ENCODE measurements at places on chromosomes 7 and 10.

DNA sequence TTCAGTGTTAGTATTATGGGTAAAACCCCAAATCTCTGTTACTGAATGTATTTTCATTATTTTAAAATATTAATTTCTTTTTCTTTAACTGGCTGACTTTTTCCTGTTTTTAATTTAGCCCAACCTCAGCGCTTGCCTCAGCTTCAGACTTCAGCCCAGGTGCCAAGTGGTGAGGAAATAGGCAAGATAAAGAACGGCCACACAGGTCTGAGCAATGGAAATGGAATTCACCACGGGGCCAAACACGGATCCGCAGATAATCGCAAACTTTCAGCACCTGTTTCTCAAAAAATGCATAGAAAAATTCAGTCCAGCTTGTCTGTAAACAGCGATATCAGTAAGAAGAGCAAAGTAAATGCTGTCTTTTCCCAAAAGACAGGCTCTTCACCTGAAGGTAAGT, 57.5 kb downstream of the MDFIC start:
- DNase-seq = no peak

GRCh38 chr10:122993797-122994336, 13.7 kb downstream of the PSTK start:
- no peak for DNase-seq

- no peak for DNase-seq
These were observed 33.3 kb downstream of the PKD1L1 start for GRCh38 chr7:47914717-47915615.

- no peak for DNase-seq
These were observed 169.2 kb upstream of the SEMA3A start for GRCh38 chr7:84363741-84364140.

GRCh38 chr10:23095966-23096801, 805 bp downstream of the MSRB2 start:
- DNase-seq = peak; percentile 56

DNA sequence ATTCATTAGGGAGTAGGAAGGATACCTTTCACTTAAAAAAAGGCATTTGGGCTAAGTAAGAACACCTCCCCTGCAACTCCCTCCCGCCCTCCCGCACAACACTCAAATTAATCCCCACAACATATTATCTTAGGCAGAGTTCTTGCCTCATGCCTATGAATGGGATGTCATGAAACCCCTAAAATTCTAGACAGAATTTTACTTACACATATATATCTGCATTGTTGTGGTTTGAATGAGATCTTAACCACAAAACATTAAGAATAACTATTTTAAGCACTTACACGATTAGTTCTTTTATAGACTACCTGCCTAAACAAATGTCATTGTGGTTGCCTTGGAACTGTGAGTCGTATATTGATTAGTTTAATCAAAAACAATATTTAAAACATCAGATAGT, 4.5 kb upstream of the ITGB1 start:
- no peak for DNase-seq

GRCh38 chr10:5538892-5539651, 14.3 kb downstream of the CALML3 start:
- DNase-seq = no peak

- peak; percentile 45 for DNase-seq
These were observed 27.7 kb upstream of the NRBF2 start for GRCh38 chr10:63105225-63106110.

GRCh38 chr10:96153070-96153469, 23.0 kb downstream of the ZNF518A start:
- no peak for DNase-seq

DNA sequence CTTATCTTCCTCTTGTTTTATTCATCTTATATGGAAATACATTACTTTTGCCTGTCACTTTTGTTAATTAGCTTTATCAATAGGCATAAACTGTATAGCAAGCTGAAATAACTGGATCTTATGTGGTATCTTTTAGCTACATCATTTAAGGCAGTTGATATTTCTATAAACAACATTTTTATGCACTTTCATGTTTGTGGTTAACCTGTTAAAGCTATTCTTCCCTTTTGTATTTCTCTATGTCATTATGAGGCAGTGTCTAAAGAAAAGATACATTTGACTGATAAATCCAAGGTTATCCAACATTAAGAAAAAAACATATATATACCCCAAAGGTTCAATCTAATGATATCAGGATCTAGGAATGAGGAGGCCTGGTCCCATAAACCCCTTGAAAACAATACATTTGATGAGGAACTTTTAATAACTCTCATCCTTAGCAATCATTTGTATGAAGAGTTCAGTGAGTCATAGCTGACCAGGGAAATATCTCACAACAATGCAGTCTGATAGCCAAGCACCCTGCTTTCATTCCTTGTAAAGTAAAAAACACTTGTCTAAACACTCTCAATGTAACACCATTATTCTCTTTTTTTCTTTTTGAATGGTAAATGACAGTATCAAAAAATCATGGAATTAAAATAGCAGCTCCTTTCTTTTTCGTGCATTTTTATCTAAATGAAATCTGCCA, 300.9 kb downstream of the NEBL start:
- DNase-seq = no peak

DNA sequence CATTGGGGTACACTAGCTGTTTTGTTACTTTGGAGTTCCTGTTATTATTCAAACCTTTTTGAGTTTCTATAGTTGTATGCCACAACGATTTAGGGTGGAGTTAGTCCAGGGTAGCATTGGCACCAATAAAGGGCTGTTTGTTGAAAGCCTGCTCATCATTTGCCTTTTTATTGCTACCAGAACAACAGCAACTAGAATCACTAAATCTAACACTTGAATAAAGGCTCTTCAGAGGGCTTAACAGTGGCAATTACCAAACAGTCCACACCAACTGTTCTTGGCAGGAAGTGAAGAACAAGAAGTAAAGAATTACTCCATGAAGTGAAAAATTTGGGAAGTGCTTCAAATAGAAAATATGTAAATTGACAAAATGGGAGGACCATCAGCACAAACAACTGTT, 621.4 kb downstream of the PHTF2 start:
- no peak for DNase-seq

DNA sequence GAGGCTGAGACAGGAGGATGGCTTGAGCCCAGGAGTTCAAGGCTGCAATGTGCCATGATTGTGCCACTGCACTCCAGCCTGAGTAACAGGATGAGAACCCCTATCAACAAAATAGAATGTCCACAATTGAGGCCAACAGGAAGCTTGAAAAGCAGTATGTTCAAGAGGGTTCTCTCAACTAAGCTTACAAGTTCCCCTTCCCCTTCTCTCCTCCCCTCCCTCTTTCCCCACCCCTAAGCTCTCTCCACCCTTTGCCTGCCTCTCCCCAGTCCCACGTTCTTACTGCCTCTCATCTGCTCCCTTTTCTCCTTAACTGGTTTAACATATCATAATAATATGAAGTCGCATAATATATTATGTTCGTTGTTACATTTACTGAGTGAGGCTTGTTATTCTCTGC, 35.4 kb downstream of the KIAA1549 start:
- no peak for DNase-seq

DNA sequence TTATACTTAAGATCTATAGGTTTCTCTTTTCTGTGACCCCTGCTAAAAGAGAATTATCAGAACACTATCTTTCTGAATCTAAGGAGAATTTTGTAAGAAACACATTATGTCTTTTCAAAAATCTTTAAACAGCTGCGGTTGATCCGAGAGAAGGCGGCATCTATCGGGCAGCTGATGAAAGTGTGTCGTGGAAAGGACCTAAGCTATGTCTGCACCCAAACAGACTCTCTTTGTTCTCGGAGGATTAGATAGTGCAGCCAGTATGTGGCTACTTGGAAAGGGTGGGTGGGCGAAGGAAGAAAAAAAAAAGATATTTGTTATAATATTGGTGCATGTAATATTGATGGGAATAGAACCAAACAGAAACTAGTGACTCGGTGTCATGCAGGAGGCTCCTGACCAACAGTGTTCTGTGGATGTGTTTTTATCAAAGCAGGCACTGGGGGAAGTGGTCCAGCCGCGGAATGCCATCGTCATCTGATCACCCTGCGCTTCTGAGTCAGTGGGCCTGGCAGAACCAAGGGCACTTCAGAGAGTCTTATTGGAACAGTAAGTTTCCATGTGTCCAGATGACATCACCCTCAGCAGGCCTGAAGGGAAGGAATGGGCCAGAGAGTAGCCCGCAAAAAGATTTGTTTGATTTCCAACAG, 509.7 kb upstream of the AKR1E2 start:
- no peak for DNase-seq

GRCh38 chr10:101484175-101484745, 103.8 kb downstream of the POLL start:
- DNase-seq = no peak

- peak; percentile 95 for DNase-seq
These were observed 15.8 kb downstream of the DNMBP start for GRCh38 chr10:99993701-99994689.

- DNase-seq = no peak
These were observed 33.3 kb downstream of the GBX1 start for GRCh38 chr7:151133986-151134742.

- no peak for DNase-seq
These were observed 18.5 kb upstream of the TAS2R40 start for GRCh38 chr7:143203386-143203785.

GRCh38 chr10:33477291-33478088, 143.0 kb upstream of the NRP1 start:
- no peak for DNase-seq

DNA sequence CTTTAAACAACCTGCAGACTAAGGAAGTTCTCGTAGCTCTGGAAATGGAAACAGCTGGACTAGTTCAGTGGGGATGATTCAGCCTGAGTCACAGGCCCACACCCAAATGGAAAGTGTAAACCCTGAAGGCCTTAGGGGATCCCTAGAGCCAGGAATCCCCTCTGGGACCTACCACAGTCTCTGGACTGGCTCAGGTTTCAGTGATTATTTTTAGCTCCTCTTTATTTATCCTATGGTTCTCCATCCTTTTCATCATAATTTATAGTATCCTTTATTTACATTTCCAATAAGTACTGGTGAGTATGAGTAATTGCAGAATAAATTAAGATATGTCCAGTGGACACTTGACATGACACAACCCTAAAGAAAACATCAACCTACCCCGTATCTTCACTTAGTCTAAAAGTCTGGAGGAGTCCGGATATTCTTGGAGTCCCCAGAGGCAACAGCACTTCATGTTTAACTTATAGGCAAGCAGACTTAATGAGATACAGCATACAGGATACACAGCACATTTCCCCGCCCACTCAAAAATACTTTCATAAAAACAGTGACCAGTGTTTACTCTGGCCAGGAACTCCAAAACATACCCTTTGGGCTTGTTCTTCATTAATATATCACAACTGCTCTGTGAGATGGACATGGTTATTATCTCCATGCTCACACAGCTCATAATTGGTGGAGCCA, 28.4 kb upstream of the SEMA3E start:
- DNase-seq = no peak

DNA sequence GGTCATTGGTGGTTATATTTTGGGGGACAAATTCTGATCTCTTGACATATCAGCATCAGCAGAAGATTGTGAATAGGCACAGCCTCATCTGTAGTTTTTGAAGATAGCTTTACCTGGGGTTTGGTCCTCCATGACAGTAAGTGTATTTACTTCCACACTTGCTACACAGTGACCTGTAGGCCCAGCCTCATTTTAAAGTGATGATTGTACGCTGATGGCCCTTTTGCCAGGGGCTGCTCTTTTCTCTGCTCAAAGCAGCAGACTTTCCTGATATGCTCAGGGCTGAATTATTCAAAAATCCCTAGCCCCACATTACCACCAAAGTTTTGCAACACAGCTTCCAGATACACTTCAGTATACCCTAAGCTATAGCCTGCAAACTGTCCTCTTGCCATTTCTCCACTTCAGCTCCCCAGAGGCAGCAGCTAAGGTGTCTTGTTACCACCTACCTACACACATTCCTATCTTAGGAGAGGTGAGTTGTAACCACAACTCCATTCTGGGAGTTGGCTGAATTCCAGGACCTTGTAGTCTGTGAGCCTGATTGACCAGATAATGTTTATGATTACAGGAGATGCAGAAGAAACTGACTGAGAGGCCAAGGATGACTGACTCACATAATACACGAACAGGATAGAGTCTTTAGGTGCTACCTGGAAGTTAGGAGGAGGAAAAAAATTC, 6.0 kb downstream of the ASB4 start:
- DNase-seq = no peak

DNA sequence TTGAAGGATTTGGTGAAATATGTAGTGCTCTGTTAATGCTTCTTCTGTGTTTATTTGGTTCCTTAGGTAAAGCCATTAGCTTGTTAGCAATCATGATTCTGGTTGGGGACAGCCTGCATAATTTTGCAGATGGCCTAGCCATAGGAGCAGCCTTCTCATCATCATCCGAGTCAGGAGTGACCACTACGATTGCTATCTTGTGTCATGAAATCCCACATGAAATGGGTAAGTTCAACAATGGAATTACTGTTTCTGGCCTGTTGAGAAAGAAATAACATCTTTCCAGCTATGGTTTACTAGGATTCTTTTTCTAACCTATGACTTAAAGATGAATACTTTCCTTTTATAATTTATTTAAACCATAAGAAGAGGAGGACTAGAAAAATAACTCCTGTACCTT, 48.9 kb downstream of the SLC39A12 start:
- no peak for DNase-seq

- DNase-seq = no peak
These were observed 109.3 kb downstream of the SLC25A40 start for GRCh38 chr7:87766827-87767226.

DNA sequence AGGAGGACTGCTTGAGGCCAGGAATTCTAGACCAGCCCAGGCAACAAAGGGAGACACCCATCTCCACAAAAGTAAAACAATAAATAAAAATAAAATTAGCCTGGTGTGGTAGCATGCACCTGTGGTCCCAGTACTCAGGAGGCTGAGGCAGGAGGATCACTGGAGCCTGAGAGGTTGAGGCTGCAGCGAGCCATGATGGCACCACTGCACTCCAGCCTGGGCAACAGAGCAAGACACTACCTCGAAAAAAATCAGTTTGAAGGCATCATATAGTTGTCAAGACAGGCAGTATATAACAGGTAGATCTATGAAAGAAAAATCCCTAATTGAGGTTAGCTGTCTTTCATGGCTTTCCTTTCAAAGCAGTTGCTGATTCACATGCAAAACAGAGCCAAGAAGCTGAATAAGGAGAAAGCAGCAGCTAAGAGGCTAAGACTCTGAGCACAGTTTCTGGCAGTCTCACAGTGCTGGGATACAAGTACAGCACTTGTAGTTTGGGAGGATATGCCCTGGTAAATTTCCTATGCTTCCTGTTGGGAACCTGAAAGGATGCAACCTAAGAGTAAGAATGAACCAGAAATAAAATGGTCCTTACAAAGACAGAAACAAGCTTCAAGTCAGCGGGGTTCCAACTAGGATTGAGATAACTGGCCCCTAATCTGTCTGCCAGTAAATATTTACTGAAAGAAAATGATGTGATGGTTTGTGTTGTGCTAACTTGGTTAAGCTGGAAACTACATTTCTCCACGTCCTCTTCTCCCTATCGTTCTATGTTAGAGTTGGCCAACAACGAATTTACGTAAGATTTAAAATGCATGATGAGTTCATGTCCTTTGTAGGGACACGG, 368.5 kb upstream of the HPS1 start:
- no peak for DNase-seq

GRCh38 chr7:38463277-38464225, 167.6 kb downstream of the AMPH start:
- DNase-seq = peak; percentile 74

GRCh38 chr10:112698818-112699164, 251.3 kb upstream of the TCF7L2 start:
- no peak for DNase-seq
